ENCODE measurements at places on chromosomes 7 and 10.

GRCh38 chr10:89093728-89094127 lies 103.1 kb downstream of the FAS start:
- no peak for DNase-seq
- H3K27ac ChIP-seq: no peak overlapping the region
- H3K36me3 ChIP-seq: no peaks in the 10 kb centered on the region
- no peaks in the 10 kb centered on the region for H3K4me1 ChIP-seq
- H3K27me3 ChIP-seq: no peaks in the 10 kb centered on the region
- H3K4me3 ChIP-seq: no peak overlapping the region

- H3K4me3 ChIP-seq: no peak overlapping the region
- peaks cover 18% of the 10 kb centered on the region for H3K4me1 ChIP-seq
- DNase-seq: no peak
- H3K27me3 ChIP-seq: no peaks in the 10 kb centered on the region
- no peaks in the 10 kb centered on the region for H3K36me3 ChIP-seq
- H3K27ac ChIP-seq: no peak overlapping the region
These were observed 25.3 kb upstream of the EPC1 start for GRCh38 chr10:32372000-32372875.

- no peak for DNase-seq
- H3K27ac ChIP-seq: no peak overlapping the region
- no peaks in the 10 kb centered on the region for H3K36me3 ChIP-seq
- H3K27me3 ChIP-seq: no peaks in the 10 kb centered on the region
- no peaks in the 10 kb centered on the region for H3K4me1 ChIP-seq
- no peak overlapping the region for H3K4me3 ChIP-seq
These were observed 245.2 kb downstream of the ABCA13 start for GRCh38 chr7:48416327-48416908.

- DNase-seq: no peak
- H3K27me3 ChIP-seq: no peaks in the 10 kb centered on the region
- no peaks in the 10 kb centered on the region for H3K4me1 ChIP-seq
- H3K27ac ChIP-seq: no peak overlapping the region
- H3K4me3 ChIP-seq: no peak overlapping the region
These were observed 53.9 kb upstream of the ARL4A start for GRCh38 chr7:12633582-12633981.

- no peak for DNase-seq
- no peaks in the 10 kb centered on the region for H3K36me3 ChIP-seq
- H3K27ac ChIP-seq: no peak overlapping the region
These were observed 46.0 kb downstream of the ZNF777 start for GRCh38 chr7:149414745-149415390.

GRCh38 chr10:84005403-84005802 lies 133.9 kb upstream of the GHITM start:
- no peak overlapping the region for H3K27ac ChIP-seq
- no peaks in the 10 kb centered on the region for H3K4me1 ChIP-seq
- H3K36me3 ChIP-seq: no peaks in the 10 kb centered on the region
- H3K27me3 ChIP-seq: no peaks in the 10 kb centered on the region
- H3K4me3 ChIP-seq: no peak overlapping the region

- no peaks in the 10 kb centered on the region for H3K36me3 ChIP-seq
- H3K4me3 ChIP-seq: no peak overlapping the region
- no peaks in the 10 kb centered on the region for H3K27me3 ChIP-seq
- H3K4me1 ChIP-seq: no peaks in the 10 kb centered on the region
- no peak for DNase-seq
- H3K27ac ChIP-seq: no peak overlapping the region
These were observed 451.2 kb downstream of the PLXNA4 start for GRCh38 chr7:132125096-132125495.

DNA sequence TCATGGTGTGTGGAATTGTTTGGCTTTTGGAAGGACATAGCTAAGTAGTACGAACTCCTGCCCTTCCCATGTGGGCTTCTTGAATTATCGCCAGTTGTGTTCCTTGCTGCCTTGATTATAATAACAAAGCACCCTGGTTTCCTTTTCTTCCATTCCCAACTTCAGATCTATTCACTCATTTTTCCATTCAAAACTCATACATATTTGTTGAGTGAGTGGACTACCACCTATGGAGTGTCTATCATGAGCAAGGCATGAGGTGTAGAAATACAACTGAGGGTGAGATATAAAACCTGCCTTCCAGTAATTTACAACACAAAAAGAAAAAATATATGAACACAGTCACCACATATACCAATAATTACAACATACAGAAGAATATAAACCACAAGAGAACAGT lies 4.9 kb upstream of the COL17A1 start:
- no peak overlapping the region for H3K4me3 ChIP-seq
- no peak overlapping the region for H3K27ac ChIP-seq
- no peaks in the 10 kb centered on the region for H3K27me3 ChIP-seq
- H3K4me1 ChIP-seq: no peaks in the 10 kb centered on the region

- H3K27ac ChIP-seq: no peak overlapping the region
- no peaks in the 10 kb centered on the region for H3K27me3 ChIP-seq
- no peak overlapping the region for H3K4me3 ChIP-seq
These were observed 39.4 kb downstream of the ABLIM1 start for GRCh38 chr10:114618722-114619121.

- H3K4me3 ChIP-seq: no peak overlapping the region
- H3K27ac ChIP-seq: no peak overlapping the region
- no peaks in the 10 kb centered on the region for H3K27me3 ChIP-seq
- DNase-seq: no peak
- no peaks in the 10 kb centered on the region for H3K36me3 ChIP-seq
These were observed 247.0 kb upstream of the PPP2R2D start for GRCh38 chr10:131653554-131654470.

All from right lobe of liver (tissue), 6 donors.